ENCODE measurements at places on chromosomes 12 and 14.

DNA sequence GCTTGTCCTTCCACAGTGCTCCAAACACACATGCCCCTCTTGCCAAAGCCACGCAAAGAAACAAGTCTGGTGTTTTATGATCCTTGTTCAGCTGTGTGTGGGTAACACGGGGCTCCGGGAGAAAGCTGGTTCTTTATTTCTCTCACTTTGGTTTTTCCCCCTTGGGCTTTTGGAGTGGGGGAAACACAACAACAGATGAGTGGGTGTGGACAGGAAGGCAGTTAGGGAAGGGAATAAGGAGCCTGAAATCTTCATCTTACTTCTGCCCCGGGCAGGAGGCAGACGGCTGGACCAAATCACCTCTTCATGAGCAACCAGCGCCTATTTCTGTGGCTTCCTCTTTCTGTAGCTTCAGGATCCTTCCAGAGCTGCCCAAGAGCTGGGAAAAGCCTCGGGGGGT is 218.5 kb downstream of the PHETA1 start:
- no peak for DNase-seq

- no peak for DNase-seq
Measured at GRCh38 chr12:21350975-21351374, 16.3 kb upstream of the SLCO1A2 start.

DNA sequence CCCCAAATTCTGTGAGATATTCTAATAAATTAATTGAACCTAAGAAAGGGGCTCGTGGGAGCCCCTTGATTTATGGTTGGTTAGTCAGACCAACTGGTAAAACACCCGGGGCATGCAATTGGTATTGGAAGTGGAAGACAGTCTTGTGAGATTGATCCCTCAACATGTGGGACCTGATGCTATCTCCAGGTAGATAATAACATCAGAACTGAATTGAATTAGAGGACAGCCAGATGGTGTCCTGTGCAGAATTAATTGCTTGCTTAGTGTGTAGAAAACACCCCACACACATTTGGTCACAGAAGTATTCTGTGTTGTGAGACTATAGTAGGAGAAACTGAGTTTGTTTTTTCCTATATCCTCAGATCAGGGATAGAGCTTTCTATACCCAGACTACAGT is 22.0 kb downstream of the PYROXD1 start:
- no peak for DNase-seq

GRCh38 chr14:77004711-77005460 is 23.6 kb downstream of the IRF2BPL start:
- no peak for DNase-seq

DNA sequence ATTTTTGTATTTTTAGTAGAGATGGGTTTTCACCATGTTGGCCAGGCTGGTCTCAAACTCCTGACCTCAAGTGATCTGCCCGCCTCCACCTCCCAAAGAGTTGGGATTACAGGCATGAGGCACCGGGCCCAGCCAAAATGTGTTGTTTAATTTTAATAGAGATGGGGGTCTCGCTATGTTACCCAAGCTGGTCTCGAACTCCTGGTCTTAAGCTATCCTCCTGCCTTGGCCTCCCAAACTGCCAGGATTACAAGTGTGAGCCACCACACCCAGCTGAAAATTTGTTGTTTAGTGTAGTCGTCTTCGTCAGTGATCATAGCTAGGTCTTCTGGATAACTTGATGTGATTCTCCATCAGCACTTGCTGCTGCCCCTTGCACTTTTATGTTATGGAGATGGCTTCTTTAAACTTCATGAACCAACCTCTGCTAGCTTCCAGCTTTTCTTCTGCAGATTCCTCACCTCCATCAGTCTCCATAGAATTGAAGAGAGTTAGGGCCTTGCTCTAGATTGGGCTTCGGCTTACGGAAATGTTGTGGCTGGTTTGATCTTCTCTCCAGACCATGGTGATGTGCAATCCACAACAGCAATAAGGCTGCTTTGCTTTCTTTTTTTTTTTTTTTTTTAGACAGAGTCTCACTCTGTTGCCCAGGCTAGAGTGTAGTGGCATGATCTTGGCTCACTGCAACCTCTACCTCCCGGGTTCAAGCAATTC is 13.0 kb downstream of the ISCU start:
- no peak for DNase-seq

- peak; percentile 58 for DNase-seq
Measured at GRCh38 chr12:40152783-40153383, 47.0 kb upstream of the SLC2A13 start.

DNA sequence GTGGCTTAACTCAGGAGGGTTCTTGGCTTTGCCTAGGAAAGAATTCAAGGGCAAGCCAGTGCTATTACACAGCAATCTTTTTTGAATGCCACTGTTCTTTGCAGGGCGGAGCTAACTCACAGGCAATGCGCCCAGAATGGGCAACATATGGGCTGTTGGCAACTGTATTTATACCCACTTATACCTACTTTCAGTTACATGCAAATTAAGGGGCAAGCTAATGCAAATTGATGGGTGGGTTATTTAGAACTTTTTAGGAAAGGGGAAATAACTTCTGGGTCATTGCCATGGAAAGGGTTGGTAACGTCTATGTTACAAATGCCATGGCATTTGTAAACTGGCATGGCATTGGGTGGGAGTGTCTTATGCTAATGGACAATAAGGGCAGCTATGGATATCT is 85.4 kb downstream of the C12orf50 start:
- peak; percentile 9 for DNase-seq

DNA sequence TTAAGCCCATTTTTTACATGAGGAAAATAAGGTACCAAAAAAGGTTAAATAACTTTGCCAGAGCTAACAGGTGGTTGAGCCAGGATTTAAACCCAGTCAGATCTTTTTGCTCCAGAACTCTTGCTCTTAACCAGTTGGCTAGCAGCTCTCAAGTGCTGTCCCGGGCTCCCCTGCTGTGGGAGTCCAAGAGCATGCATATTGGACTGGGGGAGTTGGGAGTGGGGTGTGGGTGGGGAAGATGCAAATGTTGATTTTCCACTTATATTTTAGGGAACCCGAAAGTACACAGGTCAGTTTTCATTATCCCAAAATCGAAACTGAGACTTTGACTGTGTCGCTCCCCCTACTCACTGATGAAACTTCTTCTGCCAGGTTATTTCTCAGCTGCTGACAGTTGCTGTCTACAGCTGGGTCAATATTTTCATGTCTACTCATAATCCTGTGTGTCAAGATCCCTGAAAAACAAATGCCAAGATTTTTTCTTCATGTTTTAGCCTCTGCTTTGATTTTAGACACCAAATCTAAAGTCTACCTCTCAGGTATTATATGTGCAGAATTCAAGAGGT is 172.3 kb upstream of the TMPO start:
- DNase-seq, result no peak

DNA sequence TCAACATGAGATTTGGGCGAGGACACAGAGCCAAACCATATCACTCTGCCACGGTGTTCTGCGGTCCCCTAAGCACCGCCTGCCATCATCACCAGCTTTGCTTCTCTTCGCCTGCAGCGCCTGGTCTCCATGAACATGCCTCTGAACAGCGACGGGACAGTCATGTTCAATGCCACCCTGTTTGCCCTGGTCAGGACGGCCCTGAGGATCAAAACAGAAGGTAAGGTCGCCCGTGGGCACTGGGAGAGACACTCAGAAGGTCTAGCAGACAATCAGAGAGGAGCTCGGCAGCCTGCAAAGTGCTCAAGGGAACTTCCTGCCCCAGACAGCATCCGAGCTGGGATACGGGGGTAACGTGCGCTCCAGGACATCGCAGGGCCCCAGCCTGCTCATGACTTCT is 126.0 kb upstream of the FKBP4 start:
- DNase-seq, result no peak

DNA sequence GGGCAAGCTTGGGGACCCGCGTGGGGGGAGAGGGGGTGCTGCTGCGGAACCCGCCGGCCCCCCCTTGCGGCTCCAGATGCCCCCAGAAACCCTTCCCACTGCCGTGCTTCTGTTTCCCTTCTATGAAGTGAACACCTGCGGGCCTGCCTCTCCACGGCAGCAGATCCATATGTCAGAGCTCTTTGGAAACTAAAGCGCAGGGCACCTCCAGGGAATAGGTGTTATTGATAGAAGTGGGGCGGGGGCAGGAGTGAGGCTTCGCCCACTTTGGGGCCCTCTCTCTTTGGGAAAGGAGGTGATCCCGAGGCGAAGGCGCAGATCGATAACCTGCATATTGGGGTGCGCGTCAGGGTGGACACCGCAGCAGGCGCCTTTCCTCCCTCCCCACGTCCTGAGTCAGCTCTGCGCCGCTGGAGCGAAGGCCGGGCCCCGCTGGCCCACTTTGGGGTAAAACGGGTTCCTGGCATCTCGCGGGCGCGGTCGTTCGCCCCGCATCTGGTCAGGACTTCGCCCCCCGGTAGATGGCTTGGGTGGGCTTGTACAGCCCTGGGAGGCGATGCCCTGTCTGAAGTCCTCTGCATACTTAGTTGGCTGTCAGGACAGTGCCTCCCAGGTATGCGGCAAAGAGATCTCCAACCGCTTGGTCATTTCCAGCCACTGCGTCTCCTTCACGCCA is 524 bp downstream of the KMT5A start:
- no peak for DNase-seq

DNA sequence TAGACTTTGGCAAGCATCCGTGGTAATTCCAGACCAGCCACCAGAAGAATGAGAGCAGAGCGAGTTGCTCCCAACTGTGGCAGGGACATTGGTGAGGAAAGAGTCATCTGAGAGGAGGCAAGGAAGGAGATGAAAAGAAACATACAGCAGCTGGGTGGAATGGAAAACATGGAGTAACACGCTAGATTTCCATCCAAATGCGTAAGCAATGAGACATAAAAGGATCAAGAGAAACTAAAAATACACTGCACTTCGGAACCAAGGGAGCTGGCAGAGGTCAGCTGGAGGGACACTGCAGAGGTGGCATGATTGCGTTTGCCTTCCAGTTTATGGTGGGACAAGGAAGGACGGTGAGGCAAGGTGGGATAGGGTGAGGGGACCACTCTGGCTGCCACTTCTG is 82.9 kb downstream of the DDX51 start:
- no peak for DNase-seq

- no peak for DNase-seq
Measured at GRCh38 chr14:57060276-57060955, 208.3 kb downstream of the EXOC5 start.

GRCh38 chr14:39233680-39234326 is at the start of gene MIA2:
TSS of gene MIA2 (plus strand) at chr14:39233915. CDS start at chr14:39234115, 200 bp downstream.
- DNase-seq, result no peak

DNA sequence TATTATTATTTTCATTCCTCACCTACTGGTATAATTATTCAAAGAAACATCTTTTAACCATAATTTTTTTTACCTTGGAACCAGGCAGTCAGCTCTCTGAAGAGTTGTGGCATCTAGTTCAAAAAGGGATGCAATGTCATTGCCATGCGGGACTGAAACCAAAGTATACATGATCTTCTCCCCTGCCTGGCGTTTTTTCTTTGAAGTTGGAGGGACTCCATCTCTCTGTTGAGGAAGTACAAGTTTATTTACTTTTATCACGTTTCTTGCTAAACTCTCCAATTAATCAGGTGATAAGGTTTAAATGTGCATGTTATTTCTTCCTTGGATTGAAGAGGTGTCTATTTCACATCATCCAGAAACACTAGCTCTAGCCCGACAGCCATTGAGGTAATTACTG is 146.6 kb downstream of the ITPR2 start:
- DNase-seq, result no peak

DNA sequence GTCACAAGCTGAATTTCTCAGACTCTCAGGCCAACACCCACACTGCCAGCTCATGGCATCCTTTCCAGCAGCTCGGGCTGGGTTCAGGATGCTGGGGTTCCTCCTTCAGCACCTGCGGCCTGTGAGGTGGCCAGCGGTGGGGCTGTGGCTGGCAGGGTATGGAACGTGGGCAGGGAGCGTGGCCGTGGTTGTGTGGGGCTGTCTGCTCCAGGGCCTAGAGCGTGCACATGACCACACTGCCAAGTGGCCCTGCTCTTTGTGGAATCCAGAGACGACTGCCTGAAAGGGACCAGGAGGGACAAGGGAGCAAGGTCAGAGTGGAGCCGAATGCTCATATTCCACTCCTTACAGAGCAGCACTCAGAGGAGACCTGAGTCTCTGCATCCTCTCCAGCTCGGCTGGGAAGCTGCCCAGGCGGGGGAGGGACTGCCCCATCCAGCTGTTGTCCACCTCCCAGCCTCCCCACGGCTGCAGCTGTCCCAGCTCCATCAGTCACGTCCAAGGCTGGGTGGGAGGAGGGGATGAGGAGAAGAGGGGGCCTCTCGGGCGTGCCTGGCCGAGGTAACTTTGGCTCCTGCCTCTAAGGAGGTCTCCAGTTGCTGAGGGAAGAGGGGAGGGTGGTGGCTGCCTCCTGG is 71.3 kb downstream of the TSPAN9 start:
- no peak for DNase-seq

GRCh38 chr12:18101043-18101442 is 11.1 kb upstream of the RERGL start:
- no peak for DNase-seq

DNA sequence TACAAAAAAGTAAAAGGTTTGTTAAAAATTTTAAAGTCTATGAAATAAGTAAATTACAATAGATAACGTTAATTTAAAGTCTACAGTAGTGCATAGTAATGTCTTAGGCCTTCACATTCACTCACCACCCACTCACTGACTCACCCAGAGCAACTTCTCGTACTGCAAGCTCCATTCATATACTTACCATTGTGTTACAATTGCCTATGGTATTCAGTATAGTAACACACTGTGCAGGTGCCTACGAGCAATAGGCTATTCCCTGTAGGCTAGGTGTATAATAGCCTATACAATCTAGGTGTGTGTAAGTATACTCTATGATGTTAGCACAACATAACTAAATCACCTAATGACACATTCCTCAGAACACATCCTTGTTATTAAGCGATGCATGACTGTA is 435.3 kb upstream of the TMTC1 start:
- no peak for DNase-seq

DNA sequence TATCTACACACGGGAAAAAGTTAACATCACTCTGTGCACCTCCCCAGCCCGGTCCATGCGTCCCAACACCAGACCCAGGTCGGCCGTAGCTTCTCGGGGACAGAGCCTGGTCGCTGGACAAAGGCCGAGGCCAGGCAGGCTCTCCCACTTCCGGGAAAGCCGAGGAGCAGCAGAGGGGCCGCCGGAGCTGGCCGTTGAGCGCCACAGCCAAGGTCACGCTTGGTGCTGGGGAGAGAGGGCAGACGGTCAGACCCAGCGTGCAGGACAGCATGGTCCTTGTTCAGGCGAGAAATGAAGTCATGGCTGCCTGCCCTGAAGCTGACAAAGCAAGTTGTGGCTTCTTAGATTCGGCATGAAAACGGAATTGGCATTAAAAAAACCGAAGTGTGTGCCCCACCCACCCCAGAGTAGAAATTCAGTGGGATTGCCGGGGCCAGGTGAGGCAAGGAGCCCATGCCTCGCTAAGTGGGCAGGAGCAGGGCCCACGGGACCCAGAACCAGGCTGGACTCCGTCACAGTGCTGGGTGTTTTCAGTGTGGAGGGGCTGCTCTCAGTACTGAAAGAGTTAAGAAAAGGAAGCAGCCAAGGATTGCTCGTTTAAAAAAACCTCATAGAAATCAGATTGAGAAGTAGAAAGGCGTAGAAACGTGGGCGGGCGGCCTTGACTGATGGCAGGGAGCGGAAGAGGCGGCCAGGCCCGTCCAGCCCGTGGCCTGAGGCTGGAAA is 4.3 kb downstream of the ARL6IP4 start:
- no peak for DNase-seq

All from NCI-H526 (cell line).